ENCODE measurements at places on chromosomes 12 and 14.

- DNase-seq = no peak
Measured at GRCh38 chr14:65369560-65369959, 43.0 kb upstream of the FUT8 start.

DNA sequence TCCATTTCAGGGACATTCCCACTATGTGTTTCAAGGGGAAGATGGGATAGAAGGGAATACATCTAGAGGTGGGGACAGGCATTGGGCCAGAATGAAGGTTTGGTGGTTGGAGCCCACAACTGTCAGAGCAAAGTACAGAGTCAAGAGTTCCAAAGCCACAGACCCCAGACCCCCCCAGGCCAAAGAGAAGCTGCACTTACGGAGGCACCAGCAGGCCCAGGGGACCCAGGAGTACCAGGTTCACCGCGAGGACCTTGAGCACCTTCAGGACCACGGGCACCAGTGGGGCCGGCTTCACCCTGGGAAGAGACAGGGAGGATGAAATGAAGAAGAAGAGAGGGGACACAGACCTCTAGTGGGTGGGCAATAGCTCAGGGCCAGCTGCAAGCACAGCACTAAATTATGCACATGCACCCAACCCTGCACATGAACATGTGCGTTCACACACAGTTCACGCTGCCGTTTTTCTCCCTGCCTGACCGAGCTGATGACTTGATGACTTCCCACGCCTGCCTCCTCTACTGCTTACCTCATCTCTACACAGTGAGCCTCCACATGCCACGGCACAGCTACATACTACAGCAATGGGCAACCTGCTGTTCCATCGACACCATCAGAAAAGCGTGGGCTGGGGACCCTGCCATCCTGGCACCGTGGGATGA is 16.7 kb downstream of the COL2A1 start:
- DNase-seq = no peak

DNA sequence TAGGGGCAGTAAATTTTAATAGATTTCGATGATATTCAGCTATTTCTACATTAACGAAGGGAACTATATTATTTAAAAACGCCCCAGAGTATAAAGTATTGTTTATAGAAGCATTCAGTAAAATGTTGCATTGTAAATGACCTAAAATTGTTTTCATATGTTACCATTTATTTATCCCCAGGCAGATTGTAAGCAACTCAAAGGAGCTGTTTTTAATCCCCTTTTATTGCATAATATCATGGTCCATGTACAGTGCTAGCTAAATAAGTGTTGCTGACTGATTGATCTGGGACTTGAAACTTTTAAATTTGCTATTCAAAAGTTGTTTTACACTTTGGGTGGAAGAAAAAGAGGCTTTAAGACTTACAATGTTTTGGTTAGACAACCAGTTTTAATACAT is 199.0 kb upstream of the SLC38A2 start:
- DNase-seq = no peak

DNA sequence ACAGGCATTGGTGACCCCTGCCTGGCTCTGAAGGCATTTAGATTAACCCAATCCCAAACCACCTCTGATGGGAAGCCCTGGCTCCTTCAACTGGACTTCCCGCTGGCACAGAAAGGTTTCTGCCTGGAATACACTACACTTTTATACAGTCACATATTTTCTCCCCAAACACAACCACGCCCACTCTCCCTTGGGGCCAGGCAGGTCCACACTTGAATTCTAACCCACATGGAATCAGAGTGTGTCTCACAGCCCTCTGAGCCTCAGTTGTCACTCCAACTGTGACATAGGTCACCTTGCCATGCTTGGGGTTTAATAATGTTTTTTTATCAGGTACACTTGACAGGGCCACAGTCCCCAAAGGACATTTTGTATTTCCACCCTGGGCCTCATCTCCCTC is 368.6 kb downstream of the BCL11B start:
- DNase-seq = no peak

GRCh38 chr12:91001306-91001705 is 3.5 kb downstream of the EPYC start:
- DNase-seq = no peak

DNA sequence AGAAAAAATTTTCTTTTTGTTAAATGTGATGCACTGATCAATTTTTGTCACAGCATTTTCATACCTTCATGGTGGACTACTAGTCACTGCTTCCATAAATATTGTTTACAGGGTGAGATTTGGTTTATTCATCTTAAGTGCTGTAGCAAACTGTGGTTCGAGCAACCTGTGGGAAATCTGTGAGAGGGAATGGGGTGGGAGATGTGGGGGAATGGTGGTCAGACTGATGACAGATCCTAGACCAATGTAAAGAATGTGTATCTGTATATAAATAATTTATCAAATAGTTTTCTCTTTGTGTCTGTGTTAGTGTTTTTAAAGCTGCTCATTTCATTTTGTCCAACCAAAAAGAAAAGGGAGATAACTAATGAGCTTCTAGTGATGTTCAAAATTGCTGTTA is 26.7 kb downstream of the CSRP2 start:
- DNase-seq = no peak

- no peak for DNase-seq
Measured at GRCh38 chr12:132172619-132173018, 28.4 kb downstream of the NOC4L start.
